ENCODE measurements at places on chromosomes 5 and 9. TPM values are rescaled to one million over a fixed set of nuclear protein-coding genes. Genes with fewer than 3 reads are reported as not detected.
A peak's percentile ranks its signal among the peaks of the same experiment; 100 is the strongest.

ZFR gene
- total RNA-seq: 76.1 TPM

CSF1R gene
- 53.7 TPM for total RNA-seq

SPARC gene
- 1,393 TPM for total RNA-seq

PCDHGA11 gene
- total RNA-seq: 9.2 TPM

- peak overlapping the region; percentile 80 for H3K27ac ChIP-seq
- DNase-seq: no peak
- H3K4me3 ChIP-seq: peak overlapping the region; percentile 63
Measured at GRCh38 chr5:100904259-100904861, 1.3 kb upstream of the ST8SIA4 start.

GRCh38 chr9:110487196-110487595 is 92.3 kb downstream of the SVEP1 start:
- no peaks in the 10 kb centered on the region for H3K27me3 ChIP-seq
- no peak overlapping the region for H3K4me3 ChIP-seq
- no peak for DNase-seq
- no peaks in the 10 kb centered on the region for H3K36me3 ChIP-seq
- no peaks in the 10 kb centered on the region for H3K4me1 ChIP-seq

DNA sequence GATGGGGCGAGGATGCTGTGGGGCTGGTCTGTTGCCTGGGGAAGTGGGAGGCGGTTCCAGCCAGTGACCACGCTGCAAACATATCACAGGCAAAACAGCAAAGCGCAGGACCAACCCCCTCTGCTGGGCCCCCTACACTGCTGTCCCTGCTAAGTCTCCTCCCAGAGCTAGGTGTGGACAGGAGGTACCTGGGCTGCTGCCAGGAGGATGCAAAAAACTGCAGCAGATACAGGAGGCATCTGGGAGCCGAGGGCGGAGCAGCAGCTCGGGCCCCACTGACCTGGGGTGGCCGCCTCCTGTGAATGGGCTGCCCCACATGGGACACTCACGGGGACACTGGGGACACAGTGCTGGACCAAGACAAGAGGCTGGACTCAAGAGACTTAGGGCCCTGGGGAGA is 48.0 kb upstream of the PHYKPL start:
- H3K4me1 ChIP-seq: no peaks in the 10 kb centered on the region
- DNase-seq: no peak
- H3K27me3 ChIP-seq: no peaks in the 10 kb centered on the region
- no peak overlapping the region for H3K27ac ChIP-seq

DNA sequence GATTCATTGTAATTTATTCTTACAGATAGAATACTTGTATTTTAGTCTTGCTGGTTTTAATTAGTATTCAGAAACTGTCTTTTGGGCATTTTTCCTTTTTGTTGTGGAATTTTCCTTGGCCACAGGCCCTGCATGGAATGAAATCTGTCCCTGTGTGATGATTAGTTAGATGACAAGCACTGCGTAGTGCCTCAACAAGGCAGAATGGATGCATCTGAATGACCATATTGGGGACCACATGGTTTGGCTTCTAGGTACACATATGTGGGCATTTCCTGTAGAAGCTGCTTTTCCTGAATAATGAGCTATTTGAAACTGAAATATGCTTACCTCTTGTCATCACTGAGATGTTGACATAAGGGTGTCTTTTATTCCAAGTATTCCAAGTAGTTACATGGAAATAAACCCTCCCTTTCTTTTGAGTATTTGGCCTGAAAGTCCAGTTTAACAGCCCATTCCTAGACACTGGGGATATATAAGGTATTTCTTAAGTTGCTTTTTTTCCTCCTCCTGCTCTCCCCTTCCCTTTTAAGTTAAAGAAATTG is 147.3 kb downstream of the YTHDC2 start:
- DNase-seq: no peak
- no peaks in the 10 kb centered on the region for H3K27me3 ChIP-seq
- H3K36me3 ChIP-seq: no peaks in the 10 kb centered on the region

DNA sequence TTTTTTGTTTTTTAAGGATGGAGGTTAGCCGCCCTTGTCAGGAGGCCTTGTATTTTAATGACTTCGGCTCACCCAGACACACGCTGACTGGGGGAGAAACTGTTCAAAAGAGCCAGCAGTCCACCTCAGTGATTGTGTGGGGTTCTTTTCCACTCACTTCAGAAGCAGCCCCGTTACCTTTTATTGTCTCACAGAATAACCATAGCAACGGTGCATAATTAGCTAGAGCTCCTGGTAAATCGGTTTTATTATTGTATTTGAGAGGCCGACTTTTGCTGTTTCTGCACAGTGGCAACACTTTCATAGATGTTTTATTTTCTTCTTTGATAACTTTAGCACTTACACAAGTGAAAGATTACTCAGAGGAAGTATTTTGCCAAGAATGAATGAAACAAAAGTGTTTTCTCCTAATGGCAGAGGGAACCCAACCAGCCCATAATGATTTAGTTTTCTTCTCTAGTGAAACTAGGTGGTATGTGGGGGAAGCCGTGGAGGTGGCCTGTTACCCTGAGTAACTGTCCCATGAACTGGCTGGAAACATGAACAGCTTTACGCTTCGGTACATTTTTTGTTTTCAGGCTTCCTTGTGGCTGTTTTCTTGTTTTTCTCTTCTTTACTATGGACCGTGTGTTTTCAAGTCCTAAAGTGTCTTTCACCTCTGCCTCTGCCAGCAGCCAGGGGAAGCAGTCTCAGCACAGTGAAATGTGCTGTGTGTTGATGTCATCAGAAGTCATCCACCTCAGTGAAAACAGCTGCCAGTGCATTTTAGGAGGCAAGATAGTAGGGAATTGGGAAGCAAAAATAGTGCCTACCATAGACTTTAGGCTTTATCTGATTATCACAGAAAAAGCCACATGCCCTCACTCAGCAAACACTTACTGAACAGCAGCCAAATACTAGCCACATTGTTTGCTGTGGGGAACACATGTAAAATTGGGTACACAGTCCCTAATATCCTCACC is 414.7 kb downstream of the KDM4C start:
- no peak for DNase-seq
- no peak overlapping the region for H3K27ac ChIP-seq
- H3K4me1 ChIP-seq: no peaks in the 10 kb centered on the region
- H3K27me3 ChIP-seq: no peaks in the 10 kb centered on the region

DNA sequence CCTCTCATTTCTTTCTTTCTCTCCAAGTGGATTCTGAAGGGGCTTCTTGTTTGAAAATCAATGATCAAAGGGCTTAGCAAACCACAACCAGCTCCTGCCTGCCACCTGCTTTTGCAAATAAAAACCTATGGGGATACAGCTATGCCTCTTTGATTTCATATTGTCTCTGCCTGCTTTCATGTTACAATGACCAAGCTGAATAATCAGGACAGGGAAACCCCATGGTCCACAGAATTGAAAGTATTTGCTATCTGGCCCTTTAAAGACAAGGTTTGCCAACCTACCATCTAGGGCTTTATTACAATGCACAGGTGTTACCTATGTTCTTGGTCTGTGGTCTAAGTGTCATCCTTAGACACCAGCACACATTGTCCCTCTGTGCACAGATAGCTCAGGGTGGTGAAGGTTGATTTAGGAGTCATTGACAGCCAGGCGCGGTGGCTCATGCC is 28.8 kb upstream of the PLIN2 start:
- no peaks in the 10 kb centered on the region for H3K27me3 ChIP-seq
- no peak overlapping the region for H3K4me3 ChIP-seq
- no peak for DNase-seq
- no peaks in the 10 kb centered on the region for H3K36me3 ChIP-seq

Data from tibial nerve (tissue), 4 donors.